T follicular helper cell (primary cell): ENCODE measurements at places on chromosomes 7 and 10.

DNA sequence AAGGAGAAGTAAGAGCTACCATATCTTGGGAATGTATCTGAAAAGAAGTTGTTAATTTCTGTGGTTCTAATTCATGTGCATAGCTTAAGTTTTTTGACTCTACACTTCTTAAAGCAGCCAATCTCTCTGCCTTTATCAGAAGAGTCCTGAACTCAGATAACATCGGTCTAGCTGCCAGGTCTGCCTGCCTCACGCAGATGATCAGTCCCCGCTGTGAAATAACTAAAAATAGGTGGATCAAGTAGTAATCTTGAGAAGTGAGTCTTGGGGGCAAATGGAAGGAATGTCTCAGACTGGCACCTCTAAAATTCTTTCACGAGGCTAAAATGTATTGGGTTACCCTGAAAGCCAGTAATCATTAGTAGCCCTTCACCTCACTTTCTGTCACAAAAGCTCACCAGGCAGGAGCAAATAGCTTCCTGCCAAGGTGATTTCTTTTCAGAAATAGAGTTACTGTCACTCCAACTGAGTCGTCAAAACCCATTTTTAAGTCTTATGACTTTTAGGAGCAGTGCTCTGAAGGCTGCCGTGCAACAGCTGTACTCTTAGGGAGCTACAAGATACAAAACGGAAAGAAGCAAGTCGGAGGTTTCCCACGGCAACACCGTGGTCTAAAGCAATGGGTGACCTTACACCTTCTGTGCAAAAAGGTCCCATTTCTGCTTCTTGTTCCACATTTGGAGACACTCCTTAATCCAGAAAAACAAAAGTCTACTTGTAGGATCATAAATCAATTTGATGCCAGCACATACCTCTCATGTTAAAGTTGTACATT is 85.2 kb downstream of the ABCB5 start:
- no peak for DNase-seq

- DNase-seq: no peak
Observed at GRCh38 chr10:6267941-6268340, 65.2 kb downstream of the PFKFB3 start.

DNA sequence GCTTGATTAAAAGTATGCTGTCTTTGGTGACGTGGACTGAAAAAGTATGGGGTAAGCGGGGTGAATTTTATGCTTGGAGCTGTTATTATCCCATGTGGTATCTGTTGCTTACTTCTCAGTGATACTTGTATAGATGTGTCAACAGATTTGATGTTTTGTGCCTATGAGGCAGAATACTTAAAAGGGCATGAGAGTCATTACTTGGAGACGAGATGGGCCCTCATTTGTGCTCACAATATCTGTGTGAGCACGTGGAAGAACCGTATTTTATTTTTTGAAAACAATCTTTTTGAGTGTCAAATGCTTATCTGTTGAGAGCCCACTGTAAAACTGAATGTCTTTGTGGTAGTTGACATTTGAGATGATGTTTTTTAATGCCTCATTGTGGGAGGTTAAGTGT is 281.9 kb downstream of the EXOC4 start:
- no peak for DNase-seq

- no peak for DNase-seq
Observed at GRCh38 chr10:18164748-18165361, 24.6 kb downstream of the CACNB2 start.

DNA sequence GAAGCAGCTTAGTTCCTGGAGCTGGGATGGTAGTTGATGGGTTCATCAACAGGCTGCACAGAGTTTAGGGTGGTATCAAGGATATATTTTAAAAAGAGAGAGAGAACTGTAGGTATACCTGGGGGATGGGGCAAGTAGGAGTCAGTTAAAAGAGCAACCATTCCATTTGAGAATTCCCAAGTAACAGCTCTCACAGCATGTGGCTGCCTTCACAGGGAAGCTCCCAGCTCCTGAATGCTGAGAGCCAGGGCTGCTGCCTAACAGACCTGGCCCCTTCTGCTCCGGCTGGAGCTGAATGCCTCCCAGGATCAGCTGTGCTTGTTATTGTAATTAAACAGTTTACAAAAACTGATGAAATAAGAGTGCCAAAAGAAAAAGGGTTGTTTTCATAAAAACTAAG is 58.8 kb upstream of the GPR26 start:
- DNase-seq: no peak

GRCh38 chr7:94398841-94399240 is 4.1 kb downstream of the COL1A2 start:
- no peak for DNase-seq

DNA sequence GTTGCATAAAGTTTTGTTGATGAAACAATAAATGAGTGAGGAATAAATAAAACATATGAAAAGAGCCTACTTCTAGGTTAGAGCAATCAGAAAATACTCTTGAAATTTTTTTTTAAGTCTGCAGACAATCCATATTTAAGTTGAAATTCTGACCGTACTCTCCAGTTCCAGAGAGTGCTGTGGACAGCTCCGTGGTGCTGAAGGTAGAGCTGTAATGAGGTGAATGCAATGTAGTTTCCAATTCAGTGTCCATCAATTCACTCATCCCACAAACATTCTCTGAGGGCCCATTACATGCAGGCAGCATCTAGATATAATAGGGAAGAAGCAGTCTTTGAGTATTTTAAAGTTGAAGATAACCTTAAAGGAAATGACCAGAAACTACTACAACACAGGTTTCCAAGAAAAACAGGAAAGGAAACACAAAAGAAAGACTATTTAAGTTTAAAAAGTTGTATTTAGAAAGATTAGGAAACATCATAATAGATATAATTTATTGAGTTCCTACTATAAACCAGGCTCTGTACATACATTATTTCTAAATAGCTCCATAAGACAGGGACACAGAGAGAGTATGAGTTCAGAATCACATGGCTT is 44.0 kb upstream of the CRTAC1 start:
- DNase-seq: no peak

DNA sequence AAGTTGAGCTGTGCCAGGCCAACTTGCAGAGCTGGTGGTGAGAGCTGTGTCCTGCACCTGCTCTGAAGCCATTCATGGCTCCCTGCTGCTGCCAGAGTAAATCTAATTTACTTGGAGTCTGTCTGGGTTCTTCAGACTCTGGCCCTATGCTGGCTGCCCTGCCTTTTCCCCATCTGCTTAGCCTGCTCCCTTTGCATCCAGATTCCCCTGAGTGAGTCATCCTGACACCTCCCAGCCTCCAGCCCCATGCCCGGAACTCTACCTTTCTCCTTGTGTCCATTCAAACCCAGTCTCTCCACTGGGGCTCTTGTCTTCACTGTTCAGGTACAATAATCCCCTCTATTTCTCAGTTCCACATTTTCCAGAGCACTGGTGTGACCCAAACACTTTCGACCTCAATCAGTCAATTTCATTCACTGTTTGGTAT is 434.4 kb upstream of the ZMIZ1 start:
- DNase-seq: no peak

GRCh38 chr10:133052076-133052475 is 35.6 kb upstream of the ADGRA1 start:
- no peak for DNase-seq

DNA sequence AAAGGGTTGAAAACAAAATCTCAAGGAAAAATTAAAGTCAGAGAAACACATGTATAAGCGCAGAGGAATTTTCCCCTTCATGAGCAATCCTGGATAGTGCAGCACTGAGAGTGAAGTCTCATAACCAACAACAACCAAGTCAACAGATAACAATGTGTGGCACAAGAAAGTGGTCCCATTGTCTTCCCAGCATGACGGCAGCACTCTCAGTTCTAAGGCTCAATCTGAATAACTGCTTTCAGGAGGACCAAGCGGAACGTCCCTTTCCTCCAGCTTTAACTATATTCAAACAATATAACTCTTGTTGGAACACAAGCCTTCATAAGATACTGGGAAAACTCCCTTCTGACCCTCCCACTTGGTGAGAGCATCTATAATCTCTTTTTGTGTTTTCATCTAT is 137.9 kb downstream of the RAPGEF5 start:
- no peak for DNase-seq

DNA sequence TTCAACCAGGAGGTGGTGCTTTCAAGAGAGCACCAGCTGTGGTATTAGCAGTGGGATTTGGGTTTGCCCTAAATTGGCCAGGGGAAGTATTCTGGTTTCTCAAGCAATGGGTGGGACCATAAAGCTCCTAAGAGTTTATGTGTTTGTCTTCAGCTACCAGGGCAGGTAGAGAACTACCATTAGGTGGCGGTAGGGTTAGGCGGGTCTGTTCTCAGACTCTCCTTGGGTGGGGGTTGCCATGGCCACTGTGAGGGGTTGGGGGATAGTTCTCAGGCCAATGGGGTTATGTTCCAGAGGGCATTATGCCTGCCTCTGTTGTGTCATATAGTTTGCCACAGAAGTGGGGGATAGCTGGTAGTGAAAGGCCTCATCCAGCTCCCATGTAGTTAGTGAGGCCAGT is 47.7 kb upstream of the BICC1 start:
- DNase-seq: no peak

GRCh38 chr10:72298592-72299519 is 25.1 kb downstream of the DDIT4 start:
- DNase-seq: no peak

DNA sequence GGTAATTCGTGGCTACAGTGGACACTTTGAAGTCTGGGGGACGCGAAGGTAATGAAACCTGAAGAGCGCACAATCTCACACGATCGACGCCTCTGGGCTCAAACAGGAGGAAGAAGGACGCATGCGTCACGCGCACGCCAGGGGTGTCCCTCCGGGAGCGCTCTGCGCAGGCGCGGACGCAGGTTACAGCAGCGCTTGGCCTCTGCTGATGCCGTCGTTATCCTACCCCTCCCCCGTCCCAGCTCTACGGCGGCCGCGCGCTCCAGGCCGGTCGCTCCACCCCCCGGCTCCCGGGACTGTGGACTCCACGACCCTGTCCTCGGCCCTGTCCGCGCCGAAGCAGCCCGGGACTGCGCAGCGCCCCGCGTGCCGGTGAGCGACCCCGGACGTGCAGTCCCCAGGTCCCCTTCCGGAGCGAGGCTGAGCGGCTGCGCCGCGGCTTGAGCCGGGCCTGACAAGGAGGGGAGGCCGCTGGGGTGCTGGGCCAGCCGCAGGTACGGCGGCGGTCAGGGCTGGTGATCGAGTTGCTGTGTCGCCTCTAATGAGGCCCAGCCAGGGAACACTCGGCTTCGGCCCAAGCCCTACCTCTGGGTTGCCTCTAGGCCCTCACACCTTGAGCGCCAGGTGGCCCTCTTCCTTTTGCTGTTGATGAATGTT is at the start of gene TMEM106B:
Gene TMEM106B, plus strand, starts transcription at position 241 of the 657 bp plus-strand sequence. CDS start 3,517 bp downstream, outside the sequence.
- DNase-seq: peak; percentile 96

GRCh38 chr10:101000915-101001658 is 1.5 kb downstream of the LZTS2 start:
- no peak for DNase-seq

DNA sequence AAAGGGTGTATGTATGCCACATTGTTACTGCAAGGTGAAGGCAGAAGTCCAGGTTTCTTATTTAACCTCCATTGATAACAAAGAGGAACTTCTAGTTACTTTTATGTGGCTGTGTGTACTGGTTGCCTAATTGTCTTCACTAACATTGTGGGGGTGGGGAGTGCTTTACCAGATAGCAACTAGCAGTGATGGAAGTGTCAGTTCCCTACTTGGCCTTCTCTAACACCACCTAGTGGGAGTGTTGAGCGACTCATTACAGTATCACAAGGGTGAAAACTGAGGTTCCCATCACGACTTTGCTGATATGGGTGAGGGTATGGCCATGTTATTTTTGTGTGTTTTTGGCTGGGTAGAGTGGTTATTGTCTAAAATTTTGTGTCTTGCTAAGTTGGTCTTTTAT is 274.4 kb downstream of the THSD7A start:
- DNase-seq: no peak

GRCh38 chr7:42883950-42884349 is 27.9 kb downstream of the C7orf25 start:
- no peak for DNase-seq

DNA sequence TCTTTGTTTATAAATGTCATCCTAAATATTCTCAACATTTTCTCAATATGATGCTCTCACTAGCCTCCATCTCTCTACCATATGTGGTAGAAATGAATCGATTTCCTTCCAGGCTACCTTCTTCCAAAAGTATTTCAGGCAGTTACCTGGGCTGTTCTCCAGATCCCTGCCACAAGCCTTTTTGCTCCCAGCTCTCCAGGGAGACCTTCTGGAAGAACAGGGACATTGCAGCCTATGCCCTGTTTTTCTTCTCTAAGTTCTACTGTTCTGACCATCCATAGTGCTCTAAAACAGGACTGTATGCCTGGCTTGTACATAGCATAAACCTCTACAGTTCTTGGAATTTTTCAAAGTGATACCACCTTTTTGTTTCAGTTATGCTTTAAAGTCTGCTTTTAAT is 552.8 kb downstream of the ANKRD7 start:
- DNase-seq: no peak
